Foreskin fibroblast (primary cell): ENCODE measurements at places on chromosomes 5 and 9.

- no peak for DNase-seq
Measured at GRCh38 chr9:113711251-113711650, 164.9 kb upstream of the ZNF618 start.

DNA sequence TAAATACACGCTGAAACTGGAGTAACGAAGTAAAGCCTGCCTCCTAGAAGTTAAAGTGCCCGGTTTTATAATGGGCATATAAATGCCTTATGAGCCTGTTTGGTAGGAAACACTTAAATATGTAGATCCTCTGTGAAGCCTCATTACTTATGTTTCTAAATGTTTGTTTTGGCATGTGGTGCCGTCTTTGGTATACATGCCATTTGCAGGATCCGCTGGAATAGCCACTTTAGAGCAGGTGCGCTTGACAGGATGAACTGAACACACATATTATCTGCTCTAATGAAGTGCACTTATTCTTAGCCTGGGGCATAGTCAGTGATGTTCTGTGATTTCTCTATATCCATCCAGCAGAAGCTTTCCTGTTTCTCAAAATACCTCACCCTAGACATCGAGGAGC is 778.1 kb upstream of the WWC1 start:
- no peak for DNase-seq

DNA sequence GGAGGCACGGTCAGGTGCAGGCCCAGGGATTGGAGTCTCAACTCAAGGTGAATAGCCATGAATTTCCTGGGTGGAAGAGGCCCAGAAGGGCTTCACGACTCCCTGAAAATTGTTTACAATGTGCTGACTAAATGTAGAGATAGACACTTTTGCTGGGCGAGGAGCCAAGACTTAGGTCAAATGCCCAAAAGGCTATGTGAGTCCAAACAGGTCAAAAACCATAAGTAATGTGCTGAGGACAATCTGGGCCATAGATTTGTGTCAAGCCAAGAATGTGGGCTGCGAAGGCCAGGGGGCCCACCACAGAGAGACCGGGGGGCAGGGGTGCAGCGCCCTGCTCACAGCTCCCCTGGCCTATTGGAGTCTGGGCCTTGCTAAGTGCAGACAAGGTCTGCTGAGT is 197.8 kb downstream of the HSPA4 start:
- no peak for DNase-seq

DNA sequence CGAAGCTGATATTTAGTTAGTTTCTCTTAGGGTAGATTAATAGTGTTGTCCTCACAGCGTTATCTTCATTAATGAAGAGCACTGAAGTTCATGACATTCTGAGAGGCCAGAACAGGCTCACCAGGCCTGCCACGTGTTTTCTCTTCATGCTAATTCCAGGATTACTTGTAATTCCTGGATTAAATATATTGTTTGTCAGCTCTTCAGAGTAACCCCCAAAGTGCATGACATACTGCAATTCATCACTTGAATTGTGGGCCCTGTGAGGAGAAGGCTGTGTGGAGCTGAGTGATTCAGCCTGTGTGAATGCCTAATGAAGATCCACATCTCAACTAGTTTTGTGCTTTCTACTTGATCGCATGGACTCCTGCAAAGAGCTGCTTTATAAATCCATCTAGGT is 401.0 kb upstream of the ADAMTSL1 start:
- no peak for DNase-seq

DNA sequence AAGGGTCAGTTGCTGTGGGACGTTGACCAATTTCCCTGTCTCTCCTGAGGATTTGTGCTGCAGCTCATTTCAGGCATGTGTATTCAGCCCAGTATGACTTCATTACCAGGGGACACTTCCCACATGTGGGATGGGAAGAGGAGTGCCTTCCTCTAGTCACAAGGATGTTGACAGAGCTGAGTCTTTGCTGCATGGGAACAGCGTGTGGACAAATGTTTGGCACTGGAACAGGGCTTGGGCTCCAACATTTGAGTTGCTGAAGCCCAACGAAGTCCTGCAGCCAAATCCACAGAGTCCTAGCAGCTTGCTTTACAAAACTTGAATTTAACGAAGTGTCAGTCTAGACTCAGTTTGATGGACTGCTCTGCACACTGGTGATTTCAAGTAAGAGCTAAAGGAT is 283.2 kb downstream of the SH3GL2 start:
- no peak for DNase-seq

DNA sequence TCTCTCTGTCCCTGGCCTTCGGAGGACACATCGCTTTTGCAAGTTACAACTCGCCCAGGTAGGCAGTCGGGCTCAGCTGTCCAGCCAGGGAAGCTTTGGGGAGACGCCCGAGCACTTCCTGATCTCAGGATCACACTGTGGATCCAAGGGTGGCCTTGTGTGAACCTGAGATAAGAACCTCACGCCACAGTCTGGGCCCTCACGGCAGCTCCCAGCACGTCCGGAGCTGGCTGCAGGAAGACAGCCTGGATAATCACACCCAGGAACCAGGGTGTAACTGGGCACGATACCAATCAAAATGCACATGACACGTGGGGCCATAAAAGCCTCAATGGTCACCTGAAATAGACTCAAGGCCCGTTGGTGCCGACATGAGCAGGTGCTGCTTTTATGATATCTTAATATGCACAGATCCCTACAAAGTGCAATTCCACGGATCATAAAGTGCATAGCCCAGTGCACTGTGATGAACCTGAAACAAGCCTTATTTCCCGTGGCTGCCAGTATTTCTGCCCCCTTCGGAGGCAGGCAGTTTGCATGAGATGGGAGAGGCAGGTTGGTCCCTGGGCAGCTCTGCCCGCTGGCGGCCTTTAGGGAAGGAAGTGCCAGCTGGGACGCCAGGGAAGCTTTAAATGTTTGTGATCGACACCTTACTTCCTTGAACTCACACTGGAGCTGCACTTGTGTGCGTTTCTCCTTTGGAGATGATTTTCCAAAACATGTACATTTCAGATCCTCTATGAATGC is 14.5 kb downstream of the SLC6A18 start:
- DNase-seq = no peak

GRCh38 chr9:8649160-8649559 is 849.6 kb upstream of the DMAC1 start:
- no peak for DNase-seq

GRCh38 chr9:93815677-93816076 is 139.5 kb downstream of the BARX1 start:
- DNase-seq = no peak

- DNase-seq = peak; percentile 8
Measured at GRCh38 chr5:157971571-157972216, 112.7 kb upstream of the CLINT1 start.

DNA sequence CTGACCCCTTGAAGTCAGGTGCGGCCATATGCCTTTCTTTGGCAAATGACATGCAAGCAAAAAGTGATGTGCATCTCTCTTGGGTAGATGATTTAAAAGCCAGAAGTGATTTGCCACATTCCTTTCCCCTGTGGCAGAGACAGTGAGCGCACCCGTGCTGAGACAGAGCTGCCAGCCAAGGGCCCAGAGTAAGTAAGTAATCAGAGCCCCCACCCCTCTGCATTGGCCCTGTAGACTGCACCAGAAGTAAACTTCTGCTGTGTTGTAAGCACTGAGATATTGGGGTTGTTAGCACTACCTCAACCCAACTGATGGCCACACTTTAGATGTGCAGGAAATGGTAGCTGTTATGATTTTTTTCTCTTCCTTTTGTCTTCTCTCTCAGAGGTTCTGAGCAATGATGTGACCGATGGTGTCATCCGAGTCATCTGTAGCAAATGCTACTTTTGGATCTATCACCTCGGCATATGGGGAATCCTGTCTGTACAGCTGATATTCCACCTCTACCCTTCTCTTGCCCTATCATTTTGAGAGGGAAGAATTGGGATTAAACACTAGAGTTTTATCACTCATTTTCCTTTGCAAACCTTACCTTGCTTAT is 58.0 kb downstream of the DOCK2 start:
- peak; percentile 43 for DNase-seq

DNA sequence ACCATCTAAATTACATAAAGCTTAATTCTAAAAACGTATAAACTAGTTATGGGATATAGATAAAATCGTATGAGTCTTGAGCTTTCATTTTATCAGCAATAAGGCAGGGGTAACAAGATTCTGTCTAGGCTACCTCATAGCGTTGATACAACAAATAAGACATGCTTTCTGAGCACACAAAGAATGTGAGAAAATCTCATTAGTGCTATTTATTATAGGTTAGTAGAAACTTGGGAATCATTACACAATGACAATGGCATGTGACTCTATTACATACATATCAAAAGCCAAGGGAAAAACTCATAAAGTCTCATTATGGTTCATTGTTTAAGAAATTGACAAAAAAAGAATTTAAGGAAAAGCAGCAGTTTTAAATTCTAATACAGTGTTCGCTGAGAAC is 448.6 kb downstream of the PLK2 start:
- DNase-seq = no peak

GRCh38 chr9:109437286-109437685 is 60.8 kb downstream of the PTPN3 start:
- DNase-seq = no peak

DNA sequence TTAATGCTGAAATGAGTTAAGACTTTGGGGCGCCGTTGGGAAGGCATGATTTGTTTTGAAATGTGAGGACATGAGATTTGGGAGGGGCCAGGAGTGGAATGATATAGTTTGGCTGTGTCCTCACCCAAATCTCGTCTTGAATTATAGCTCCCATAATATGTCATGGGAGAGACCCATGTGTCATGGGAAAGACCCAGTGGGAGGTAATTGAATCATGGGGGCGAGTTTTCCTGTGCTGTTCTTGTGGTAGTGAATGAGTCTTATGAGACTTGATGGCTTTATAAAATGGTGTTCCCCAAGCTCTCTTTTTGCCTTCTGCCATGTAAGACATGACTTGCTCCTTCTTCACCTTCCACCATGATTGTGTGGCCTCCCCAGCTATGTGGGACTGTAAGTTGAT is 5.1 kb downstream of the SLC25A48 start:
- DNase-seq = no peak

DNA sequence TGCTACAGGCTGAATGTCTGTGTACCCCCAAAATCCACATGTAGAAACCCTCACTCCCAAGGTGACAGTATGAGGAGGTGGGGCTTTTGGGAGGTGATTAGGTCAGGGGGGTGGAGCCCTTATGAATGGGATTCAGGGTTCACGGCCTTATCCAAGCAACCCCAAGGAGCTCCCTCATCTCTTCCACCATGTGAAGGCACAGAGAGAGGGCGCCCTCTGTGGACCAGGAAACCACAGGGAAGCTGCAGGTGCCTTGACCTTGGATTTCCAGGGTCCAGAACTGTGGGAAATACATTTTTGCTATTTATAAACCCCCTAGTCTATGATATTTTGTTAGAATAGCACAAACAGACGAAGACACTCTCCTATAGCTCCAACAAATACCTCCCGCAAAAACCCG is 53.6 kb upstream of the IRX2 start:
- no peak for DNase-seq

DNA sequence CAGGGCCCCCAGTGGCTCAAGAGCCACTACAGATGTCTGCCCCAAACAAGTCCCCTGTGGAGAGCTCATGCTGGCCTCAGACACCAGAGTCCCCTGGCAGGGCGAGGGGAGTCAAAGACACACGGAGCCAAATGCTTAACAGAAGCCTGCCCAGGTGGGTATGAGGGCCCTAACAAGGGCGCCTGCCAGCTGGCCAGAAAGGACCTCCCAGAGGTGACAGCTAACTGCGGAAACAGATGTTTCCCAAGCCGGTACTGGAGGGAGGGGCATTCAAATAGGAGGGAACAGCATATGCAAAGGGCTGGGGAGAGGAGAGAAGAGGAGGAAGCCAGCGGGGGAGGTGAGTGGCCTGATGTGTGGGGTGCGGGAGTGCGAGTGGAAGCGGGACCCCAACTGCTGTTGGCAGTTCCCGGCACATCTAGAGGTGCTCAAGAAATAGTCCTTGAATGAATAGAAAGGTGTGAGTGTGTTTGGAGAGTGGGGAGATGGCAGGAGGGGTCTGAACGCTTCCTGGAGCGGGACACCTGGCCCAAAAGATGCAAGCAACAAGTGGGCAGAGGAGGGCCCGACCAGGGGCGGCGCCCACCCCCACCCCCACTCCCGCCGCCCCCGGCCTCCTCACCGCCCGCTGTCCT is 824 bp downstream of the MXD3 start:
- peak; percentile 55 for DNase-seq

- no peak for DNase-seq
Measured at GRCh38 chr9:123536455-123536868, 180.5 kb downstream of the CRB2 start.

GRCh38 chr5:135489466-135490244 is 37.5 kb upstream of the TIFAB start:
- peak; percentile 23 for DNase-seq

DNA sequence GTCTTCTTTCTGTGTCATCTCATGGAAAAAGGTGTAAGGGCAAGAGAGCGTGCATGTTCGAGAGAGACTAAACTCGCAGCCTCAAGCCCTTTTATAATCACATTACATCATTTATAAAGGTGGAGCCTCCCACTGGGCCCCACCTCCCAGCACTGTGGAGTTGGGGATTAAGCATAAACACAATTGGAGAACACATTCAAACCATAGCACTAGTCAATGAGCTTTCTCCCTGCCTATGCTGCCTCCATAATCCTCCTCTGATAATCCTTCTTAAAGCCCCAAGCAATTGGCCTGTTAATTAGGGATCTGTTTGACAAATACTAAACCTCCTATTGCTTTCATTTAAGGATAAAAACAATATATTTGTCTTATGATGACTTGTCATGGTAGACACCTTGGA is 99.6 kb downstream of the NMUR2 start:
- no peak for DNase-seq

DNA sequence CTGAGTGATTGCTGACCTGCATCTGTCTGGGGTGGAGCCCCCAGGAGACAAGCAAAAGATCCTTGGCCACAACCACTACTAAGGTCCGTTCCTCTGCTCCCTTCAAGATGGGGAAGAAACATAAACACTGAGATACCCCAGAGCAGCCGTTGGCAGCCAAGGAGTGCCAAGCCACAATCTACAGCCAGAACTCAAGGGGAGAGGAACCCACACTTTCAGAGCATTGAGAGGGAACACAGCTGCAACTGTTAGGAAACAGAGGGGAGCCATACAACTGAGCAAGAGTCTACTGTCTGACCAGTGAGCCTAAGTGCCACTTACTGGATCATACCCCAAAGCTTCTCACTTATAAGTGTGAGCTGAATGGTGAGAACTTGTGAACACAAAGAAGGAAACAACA is 44.6 kb upstream of the ADRB2 start:
- no peak for DNase-seq

GRCh38 chr9:130805510-130806326 is 29.3 kb upstream of the ABL1 start:
- no peak for DNase-seq

DNA sequence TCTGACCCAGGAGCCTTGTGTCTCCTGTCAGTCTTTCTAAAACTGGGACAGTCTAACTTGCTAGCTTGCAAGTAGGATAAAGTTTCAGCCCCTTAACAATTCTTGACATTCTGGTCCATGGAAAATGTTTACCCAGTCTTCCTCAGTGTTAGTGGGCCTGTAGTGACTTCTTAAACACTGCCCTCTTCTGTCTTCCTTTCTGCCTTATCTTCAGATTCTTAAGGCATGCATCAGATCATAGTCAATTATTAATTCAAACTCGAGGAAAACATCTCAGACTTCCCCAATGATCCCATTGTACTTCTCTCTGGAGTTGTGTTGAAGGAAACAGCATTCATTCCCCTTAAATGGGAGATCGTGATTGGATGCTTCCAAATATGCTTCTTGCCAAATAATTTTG is 1199.8 kb downstream of the DTWD2 start:
- peak; percentile 4 for DNase-seq
